ENCODE measurements at places on chromosomes 5 and 9.

- DNase-seq, result no peak
Observed at GRCh38 chr9:34988218-34989002, 1.1 kb upstream of the DNAJB5 start.

DNA sequence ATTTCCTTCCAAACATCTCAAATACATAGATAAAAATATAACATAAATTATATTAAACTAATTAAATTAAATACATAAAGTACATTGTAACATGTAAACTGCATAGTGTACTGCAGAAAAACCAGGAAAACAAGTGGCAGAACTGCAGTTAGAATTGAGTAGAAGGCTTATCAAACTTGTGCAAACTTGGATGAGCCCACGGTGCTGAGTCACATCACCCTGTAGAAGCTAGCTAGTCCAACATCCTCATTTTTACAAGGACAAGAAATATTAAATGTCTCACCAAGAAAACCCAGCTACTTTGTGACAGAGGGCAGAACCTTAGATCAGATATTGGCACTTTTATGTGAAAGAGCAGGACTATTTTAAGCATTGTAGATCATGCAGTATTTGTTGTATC, 807.9 kb upstream of the NUDT12 start:
- DNase-seq, result no peak

DNA sequence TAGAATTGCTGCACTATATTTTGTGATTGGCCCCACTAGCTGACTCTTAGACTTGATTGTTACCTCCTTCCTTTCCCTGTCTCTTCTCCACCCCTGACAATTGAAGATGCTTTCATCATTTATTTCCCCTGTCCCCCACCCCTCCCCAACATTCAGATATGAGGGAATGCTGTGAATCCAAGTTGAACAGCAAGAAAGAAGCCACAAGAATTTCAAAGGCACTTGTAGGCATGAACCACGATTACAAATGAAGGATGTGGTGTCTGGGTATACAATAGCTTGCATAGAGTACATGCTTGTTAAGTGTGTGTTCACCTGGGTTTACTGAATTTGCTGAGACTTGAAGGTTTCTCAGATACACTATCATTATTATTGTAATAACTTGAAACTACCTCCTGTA, 78.3 kb upstream of the TRIO start:
- no peak for DNase-seq

GRCh38 chr5:72615061-72615460, 107.9 kb upstream of the ZNF366 start:
- no peak for DNase-seq

GRCh38 chr9:115845648-115846312, 307.8 kb upstream of the PAPPA start:
- DNase-seq, result peak; percentile 83

- DNase-seq, result peak; percentile 94
Observed at GRCh38 chr9:686321-686813, 155.1 kb upstream of the DMRT1 start.

DNA sequence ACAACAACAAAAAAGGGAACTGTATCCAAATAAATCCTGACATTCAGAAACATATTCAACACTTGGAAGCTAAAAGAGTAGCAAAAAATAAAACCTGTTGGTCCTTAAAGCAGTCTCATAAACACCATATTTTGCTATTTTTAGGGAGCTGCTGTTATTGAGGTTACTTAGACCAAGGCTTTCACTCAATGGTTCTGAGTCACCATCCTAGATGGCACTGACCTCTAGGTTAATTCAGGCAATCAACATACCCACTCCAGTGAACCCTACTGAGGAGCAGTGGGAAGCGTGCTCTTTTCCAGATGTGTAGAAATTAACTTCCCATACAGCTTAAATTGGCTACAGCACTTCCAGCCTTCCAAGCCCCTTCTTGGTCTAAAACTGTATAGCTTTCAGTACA, 5.2 kb downstream of the GNAQ start:
- DNase-seq, result no peak

DNA sequence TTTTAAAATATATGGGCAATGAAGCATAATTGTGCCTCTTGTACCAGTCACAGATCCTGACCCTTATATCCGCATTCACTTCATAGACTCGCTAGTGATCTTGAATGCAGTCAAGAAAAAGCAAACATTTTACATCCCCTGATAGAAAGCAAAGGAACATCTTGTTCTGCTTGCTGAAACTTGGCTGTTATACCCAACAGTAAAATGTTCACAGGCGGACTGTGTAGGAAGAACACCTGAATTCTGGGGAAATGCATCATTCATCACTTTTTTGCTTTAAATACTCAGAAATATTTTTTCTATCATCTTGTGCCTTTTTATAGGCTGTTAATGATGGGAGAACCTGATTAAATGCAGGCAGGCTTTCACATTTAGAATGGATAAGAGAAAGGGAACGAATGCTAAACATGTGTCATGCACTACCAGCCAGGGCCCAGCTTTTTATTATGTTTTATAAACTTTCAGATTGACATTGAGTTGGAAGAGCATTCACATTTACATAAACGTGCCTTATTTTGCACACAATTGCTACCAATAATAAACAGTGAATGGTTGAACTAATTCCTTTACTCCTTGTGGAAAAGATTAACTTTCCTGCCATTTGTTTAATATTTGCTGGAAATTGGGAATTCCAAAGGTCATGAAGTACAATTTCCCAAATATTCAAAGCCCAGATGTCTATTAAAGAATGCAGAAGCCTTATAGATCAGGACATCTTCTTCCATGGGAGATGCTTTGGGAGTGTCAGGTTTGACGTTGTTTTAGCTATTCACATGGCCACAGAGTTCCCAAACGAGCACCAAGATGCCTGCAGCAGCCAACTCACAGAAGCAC, 756.2 kb downstream of the TLE1 start:
- DNase-seq, result no peak

DNA sequence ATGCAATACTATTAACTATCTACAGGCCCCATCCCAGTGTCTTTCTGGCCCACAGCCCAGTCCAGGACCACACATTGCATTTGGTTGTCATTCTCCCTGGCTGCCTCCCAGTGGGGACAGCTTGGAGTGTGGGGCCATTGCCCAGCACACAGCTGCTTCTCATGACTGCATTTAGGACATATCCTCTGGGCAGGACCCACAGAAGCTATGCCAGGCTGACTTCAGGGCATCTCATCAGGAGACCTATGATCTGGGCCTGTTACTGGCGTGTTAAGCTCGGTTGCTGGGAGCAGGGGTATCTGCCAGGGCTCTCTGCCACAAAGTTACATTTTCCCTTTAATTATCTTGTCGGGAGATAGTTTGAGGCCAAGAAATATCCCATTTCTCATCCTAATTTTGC, 32.1 kb upstream of the CLPTM1L start:
- no peak for DNase-seq

GRCh38 chr9:127705577-127706379, 1.0 kb upstream of the CFAP157 start:
- no peak for DNase-seq

GRCh38 chr9:114538241-114538640, 33.0 kb upstream of the WHRN start:
- DNase-seq, result no peak

GRCh38 chr9:112112941-112113681, 62.0 kb downstream of the SUSD1 start:
- DNase-seq, result no peak

- DNase-seq, result no peak
Observed at GRCh38 chr5:150051657-150052195, 34.6 kb downstream of the CSF1R start.

DNA sequence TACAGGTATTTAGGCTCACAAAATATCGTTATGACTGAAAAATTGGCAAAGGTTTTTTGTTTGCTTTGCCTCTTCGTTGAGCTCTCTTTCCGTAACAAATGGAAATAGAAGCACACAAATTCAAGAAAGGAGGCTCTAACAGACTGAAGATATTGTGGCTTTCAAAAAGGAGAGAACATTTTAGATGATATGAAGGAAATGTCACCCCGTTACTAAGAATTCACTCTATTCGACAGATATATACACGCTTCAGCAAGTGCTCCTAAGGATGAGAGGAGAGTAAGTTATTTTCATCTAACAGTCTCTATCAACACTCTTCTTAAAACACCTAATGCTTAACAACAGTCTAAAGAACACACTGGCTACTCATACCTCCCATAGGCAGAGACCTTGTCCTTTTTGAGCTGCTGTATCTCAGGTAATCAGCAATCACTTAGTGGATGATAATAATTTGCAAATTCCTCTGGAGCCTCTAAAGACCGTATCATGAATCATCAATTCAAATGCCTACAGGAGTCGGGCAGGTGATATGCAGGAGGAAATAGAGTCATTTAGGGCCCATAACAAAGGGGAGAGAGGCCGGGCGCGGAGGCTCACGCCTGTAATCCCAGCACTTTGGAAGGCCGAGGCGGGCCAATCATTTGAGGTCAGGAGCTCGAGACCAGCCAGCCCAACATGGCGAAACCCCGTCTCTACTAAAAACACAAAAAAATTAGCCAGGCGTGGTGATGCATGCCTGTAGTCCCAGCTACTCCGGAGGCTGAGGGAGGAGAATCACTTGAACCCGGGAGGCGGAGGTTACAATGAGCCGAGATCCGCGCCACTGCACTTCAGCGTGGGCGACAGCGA, 1.4 kb upstream of the HSDL2 start:
- DNase-seq, result no peak

DNA sequence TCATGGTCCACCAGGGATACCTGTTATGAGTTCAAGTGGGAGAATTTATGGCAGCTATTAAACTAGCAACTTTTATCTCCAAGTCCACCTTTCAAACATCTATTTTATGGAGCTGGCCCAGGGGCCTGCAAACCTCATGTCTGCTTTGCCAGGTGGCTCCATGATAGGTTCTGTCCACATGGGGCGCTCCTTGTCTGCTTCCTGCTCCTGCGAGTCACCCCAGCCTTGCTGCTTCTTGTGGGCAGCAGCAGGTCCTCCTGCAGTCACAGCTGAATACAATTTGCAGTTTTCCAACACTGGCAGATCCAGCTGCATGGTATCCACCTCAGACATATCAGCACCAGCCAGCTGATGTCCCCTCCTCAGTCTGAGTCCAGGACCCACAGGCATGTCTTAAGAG, 39.6 kb upstream of the FRRS1L start:
- no peak for DNase-seq

DNA sequence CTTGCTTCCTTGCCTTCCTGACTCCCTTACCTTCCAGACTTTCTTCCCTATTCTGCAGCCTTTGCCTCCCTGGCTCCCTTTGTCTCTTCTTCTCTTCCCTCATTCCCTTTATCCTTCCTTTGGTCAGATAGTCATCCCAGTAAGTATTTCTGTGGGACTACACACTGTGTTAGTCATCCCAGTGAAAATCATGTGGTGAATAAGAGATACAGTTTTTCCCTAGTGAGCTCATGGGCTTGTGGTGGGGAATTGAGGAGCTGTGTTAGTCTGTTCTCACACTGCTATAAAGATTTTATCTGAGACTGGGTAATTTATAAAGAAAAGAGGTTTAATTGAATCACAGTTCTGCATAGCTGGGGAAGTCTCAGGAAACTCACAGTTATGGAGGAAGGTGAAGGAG, 109.8 kb upstream of the EDIL3 start:
- DNase-seq, result no peak

DNA sequence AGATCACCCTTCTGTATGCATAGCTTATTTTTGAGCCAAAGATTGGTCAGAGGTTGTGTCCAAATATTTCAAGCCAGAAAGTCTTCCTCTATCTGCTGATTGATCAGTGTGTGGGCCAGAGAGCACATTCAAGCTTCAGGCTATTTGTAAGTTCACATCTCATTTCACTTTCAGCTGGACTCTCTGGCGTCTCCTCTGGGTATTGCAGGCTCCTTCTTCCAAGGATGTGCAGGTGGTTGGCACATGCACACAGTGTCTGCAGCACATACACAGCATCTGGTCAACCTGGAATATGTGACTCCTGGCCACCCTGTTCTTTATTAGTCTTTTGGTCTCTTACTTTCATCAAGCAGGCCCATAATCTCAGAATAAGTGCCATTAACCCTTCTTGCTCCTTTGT, 516.1 kb downstream of the ANXA1 start:
- DNase-seq, result peak; percentile 9

GRCh38 chr5:159835548-159835947, 80.7 kb upstream of the ADRA1B start:
- DNase-seq, result no peak

- no peak for DNase-seq
Observed at GRCh38 chr9:107862881-107863280, 373.3 kb upstream of the KLF4 start.

DNA sequence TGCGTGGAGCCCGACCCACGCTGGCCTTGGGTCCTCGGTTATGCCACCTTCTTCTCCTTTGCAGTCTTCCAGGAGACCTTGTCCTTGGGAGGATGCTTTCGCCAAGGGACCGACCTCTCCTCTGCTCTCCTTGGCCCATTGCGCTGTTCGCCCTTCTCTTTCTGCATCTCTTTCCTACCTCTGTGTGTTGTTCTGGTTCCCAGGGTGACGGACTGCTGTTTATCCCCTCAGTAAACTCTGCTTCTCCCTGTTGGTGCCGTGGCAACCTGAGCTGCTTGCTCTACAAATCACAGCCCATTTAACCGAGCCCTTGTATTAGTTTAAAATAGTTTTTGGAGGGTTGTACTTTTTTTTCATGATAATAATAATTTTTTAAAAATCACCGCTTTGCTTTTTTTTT, 97.9 kb downstream of the DAPK1 start:
- no peak for DNase-seq

- no peak for DNase-seq
Observed at GRCh38 chr5:168607946-168608345, 28.8 kb upstream of the PANK3 start.

DNA sequence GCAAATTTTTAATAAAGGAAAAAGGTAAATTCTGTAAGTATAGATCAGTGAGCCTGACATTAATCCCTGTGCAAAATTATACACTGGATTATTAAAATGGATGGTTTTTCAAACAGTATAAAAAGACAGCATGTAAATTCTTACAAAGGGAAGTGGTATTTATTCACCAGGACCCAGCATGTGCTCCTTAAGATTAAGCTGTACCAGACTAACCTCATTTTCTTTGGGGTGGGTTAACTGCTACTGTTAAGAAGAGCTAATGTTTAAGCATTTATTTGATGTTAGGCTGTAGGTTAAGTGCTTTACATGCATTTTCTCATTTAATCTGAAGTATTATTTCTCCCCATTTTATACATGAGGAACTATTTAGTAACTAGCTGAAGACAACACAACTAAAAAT, 60.3 kb upstream of the RFX3 start:
- DNase-seq, result no peak

DNA sequence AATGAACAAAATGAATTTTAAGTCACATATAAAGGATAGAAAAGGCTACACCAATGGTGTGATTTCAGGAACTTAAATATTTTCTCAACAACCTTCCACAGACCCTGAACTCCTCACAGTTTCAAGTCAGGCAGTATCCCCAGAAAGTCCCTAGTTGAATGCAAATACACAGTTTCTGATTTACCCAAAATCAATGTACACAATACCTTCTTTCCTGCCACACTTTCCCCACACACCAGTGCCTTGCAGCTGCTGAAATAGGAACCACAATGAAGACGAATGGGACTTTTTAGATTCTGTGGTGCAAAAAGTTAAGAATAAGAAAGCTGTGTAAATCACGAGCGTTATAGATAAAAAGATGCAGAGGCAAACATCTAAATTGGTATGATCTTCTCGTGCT, 552.4 kb upstream of the MEF2C start:
- no peak for DNase-seq

- DNase-seq, result no peak
Observed at GRCh38 chr5:161900981-161901380, 53.1 kb downstream of the GABRA1 start.
